ENCODE measurements at places on chromosomes 7 and 10.

GRCh38 chr7:157006829-157007469 is 3.5 kb downstream of the MNX1 start:
- DNase-seq, result no peak

DNA sequence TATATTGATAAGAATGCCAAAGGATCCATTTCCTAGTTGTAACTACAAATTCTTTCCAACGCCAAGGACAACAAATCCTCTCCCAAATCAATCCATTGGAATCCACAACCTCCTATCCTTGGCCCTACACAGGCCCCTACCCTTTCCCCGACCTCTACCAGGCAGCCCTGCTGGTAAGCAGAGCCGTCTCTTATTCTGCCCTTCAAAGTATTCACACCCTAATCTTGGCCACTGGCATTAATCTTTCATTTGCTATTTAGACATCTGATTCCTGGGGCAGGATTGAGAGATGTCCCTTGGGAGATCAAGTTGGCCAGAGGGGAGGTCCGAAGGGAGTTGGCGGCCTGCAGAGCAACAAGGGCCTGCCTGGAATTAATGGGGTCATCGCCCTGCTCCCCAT is 161.4 kb downstream of the PLXNA4 start:
- DNase-seq, result no peak

GRCh38 chr7:90165724-90166123 is 11.5 kb downstream of the STEAP1 start:
- DNase-seq, result no peak

GRCh38 chr10:80713398-80713928 is 175.8 kb downstream of the SH2D4B start:
- DNase-seq, result no peak

GRCh38 chr10:124294811-124295770 is 123.6 kb downstream of the OAT start:
- no peak for DNase-seq

DNA sequence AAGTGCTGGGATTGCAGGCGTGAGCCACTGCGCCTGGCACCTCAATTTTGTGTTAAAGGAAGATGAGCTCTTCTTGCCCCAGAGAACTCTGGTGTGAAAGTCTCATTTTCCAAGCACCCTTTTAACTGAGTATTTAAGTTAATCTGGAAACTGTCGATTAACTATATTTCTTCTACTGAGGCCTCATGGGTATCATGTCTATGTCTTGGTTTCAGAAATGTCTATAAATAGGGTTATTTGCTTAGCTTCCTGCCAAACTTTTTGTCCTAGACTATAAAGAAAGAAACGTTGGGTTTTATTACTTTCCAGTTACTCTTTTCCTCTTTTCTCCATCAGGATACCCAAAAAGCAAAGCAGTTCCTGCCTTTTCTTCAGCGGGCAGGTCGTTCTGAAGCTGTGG is 102.4 kb downstream of the LRRC4 start:
- no peak for DNase-seq

DNA sequence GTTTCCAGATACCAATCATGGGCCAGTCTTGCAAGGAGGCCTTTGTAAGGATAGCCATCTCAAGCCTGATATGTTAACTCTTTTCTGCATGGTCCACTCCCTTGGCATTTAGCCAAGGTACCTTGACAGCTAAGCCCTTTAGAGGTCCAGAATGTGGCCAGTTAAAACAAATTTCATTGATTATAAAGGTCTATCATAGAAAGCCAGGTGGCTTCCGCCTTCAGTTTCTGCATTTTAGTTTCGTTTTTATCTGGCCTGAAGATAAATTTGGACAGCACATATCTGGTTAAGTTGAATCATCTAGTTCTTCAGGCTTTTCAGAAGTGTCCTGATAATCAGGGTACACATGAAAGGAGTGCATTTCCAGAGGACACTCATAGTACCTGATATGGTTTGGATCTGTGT is 30.7 kb downstream of the ANKIB1 start:
- no peak for DNase-seq

DNA sequence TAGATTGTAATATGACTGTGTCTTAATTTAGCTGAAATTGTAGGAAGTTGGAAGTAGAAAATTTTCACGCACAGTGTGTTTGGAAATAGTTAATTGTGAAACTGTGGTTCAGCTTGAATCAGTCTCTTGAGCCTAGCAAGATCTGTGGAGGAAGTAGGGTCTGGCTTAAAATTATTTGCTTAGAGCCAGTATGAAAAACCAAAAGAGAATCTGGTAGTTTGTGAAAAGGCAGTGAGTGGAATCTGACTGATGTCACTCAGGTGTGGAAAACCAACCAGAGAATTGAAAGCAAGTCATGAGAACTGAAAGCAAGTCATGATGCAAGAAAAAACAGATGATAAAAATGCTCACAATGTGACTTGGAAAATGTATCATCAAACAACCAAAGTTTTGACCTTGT is 11.5 kb downstream of the LIPJ start:
- DNase-seq, result no peak

DNA sequence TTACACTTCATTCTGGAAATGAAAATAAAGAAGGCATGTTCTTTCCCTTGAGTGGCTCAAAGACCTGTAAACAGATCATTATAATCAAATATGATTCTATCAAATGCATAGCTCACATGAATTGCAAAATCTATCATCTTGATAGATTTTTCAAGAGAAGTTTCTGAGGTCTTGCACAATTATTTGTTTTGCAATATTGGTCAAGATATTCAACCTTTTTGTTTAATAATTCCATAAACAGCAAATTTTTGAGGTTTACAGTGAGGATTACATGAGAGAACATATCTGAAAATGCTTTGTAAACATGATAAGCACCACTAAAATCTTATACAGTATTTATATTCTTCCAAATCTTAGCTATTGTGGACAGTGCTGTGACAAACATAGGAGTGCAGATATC is 160.8 kb downstream of the HDAC9 start:
- DNase-seq, result no peak

DNA sequence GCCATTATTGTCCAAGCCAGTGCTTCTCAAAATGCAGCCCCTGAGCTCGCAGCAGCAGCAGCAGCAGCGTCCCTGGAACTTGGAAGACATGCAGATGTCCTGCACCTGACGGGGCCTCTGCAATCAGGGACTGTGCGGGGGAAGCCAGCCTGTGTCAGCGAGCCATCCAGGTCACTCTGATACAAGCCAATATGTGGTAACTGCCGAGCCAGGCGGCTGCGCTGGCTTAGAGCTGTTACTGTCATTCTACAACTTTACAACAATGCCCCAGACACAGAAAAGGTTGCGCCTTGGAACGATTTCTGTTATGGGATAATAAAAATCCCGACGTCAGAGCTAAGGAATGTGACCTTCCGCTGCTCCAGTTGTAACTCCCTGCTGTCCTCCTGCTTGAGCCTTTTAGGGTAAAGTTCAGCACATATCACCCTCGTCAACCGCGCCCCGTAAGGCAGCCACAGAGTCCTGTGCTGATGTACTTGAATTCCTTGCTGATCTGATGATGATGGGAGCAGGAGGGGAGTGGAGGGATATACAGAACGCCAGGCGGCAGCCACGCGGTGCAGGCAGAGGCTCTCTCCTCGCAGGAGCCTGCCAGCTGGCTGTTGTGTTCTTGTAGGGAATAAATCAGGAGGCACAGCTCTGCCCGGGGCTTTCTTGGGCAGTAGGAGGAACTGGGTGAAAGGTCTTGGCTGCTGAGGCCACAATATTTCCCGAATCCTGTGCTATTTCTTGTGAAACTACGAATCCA is 20.0 kb upstream of the CRYGN start:
- peak; percentile 88 for DNase-seq

- no peak for DNase-seq
These were observed 127.0 kb downstream of the LYZL1 start for GRCh38 chr10:29415876-29416275.

DNA sequence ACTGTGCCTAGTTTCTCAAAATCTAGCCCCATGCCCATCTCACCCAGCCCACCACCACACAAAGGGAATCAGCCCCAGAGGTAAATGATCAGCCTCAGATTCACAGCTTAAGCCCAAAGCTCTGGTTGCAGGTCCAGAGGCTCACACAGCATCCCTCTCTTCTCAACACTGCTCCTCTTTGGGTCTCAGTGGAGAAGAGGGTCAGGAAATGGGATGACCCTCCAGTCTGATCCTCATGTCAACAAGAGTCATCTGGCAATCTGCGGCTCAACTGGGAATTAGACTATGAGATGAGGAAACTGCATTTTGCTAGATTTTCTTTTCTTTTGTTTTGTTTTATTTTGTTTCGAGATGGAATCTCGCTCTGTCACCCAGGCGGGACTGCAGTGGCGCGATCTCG is 126.2 kb upstream of the PDLIM1 start:
- no peak for DNase-seq

DNA sequence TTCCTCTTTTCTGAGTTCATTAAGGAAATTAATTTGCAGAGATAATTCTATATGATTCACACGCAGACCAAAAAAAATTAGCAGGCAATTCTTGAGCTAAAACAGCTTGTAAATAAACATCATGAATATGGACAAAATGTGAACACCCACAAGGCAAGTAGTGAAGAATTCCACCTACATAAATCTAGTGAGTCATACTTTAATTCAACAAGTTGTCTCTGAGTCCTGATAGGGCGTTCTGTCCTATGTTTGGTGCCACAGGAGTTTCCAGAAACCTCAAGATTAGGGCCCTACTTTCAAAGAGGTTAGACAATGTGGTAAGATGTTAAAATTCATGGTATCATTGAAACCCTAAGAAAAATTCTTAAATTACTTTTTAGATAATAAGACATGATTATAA is 122.3 kb downstream of the SGMS1 start:
- DNase-seq, result peak; percentile 75

- DNase-seq, result no peak
These were observed 4.4 kb upstream of the TECPR1 start for GRCh38 chr7:98256431-98256830.

GRCh38 chr7:106979551-106980357 is 64.8 kb upstream of the PRKAR2B start:
- DNase-seq, result no peak

GRCh38 chr7:92750946-92751345 is 85.4 kb downstream of the CDK6 start:
- DNase-seq, result no peak

All from fibroblast of mammary gland (primary cell).